ENCODE measurements at places on chromosomes 13 and 19.

GRCh38 chr13:24459234-24459633 lies 53.3 kb downstream of the PARP4 start:
- DNase-seq = no peak

DNA sequence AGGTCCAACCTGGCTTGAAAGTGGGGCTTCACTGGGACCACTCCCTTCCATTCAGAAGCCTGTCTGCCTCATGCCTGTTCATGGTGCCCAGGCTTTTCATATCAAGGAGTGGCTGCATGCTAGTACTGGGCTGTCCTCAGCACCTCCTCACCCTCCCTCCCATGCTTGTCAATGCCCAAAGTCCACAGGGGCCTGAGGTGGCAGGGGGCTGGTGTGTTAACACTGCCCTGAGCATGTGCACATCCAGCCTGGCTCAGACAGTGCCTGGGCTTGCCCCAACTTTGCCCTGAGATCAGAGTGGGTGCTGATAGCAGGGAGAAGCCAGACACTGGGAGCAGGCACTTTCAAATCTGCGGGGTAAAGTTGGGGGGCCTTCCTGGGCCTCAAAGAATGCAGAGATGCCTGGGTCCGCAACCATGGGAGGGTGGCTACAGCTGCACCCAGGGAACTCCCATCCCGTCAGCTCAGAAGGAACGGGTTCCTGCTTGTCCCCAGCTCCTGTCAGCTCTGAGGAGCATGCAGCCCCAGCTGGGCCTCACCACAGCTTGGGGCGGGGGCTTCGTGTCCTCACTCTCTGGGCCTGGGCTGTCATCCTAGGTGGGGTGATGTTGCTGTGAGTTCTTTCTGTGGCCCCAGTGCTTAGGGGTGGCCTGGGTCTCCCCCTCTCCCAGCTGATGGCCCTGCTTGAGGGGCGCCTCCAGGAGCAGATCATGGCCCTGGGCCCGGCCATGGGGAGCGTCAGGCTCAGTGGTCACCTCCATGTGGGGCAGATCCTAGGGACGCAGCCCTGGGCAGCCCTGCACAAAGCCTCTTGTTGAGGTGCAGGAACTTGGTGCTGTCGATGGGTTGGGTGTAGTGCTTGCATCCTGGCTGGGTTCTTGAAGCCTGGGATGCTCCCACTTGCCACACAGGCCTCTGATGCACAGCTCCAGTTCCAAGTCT lies 830.6 kb upstream of the SLITRK5 start:
- no peak for DNase-seq

DNA sequence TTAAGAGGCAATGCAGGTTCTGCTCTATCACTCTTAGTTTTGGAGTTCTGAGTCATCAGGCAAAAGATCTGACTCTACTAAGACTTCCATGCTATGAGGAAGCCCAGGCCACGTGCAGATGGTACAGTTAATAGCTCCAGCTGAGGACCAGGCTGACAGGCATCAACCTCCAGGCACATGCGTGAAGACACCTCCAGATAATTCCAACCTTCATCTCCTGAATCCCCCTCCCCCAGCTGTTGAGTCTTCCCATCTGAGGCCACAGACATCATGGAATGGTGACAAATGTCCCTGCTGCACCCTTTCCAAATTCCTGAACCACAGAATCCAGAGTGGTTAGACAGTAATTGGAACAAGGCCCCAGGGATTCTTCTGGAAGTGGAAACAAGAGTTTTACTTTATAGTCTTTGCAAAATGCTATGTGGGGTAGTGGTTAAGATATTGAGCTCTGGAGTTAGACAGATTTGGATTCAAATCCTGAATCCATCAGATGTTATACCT lies 183.8 kb downstream of the KLF5 start:
- no peak for DNase-seq

DNA sequence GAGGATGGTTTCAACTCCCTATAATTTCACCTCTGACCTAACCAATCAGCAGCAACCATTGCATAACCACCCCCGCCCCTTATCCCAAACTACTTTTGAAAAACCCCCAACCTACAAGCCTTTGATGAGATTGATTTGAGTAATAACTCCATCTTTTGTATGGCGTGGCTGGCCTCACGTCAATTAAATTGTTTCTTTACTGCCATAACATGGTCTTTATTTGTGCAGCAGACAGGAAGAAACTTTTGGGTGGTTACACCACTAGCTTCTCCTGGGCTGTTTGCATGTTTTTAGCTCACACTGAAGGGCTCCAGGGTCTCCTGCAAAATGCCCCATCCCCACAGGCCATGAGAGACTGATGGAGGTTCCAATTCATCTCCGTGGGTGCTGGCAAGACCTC lies 34.0 kb upstream of the PEG3 start:
- no peak for DNase-seq

- DNase-seq = peak; percentile 31
These were observed 1.2 kb downstream of the DAZAP1 start for GRCh38 chr19:1408300-1409203.

- DNase-seq = no peak
These were observed 41.0 kb downstream of the MLLT1 start for GRCh38 chr19:6238643-6239281.

DNA sequence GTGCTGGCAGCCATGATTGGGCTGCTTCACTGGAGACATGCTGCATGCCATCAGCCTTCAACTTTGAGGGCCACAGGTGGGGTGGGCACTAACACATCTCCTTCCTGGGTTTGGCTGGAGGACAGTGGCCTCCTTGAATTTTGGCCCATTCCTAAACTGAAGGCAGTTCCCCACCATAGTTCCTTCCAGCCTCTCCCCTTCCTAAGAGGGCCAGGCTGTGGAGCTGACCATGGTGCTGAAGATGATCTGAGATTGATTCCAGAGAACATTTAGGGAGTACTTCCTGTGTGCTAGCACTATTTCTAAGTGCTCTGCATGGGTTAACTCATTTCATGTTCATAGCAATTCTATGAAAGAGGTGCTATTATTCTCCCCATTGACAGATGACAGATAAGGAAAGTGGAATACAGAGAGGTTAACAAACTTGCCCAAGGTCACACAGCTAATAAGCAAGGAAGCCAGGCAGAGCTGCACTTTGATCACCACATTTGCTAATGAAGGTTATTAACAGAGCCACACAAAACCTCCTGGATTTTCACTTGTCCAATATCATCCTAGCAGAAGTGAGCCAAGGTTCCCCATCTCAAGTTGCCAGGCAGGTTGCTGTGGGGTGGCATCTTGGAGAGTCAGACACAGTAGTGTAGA lies 175.3 kb downstream of the ZIC5 start:
- no peak for DNase-seq

DNA sequence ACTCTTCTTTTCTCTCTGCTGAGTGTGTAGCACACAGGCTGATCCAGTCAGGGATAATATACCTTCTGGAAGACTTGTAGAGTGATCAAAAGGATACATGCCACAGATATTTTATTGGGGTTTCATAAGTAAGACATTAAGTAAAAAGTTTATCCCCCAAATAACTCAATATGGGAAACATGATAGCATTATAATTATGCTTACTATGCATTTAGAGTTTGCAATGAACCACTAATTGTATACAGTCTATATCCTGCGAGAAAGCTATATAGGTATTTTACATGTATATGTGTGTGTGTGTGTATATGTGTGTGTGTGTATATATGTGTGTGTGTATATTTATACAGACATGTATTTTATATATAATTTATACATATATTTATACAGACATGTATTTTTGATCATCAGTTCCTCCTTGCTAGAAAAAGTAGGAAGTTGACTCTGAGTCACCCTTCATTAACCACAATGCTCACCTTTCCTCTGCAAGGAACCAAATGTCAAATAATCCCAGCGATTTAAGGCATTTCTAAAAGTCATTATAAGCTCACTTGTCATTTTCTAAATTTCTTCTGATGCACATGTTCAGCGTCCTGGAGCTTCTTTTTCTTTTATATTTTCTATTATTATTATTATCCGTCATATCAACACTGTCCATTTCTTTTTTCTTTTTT lies 312.5 kb upstream of the OBI1 start:
- DNase-seq = no peak

DNA sequence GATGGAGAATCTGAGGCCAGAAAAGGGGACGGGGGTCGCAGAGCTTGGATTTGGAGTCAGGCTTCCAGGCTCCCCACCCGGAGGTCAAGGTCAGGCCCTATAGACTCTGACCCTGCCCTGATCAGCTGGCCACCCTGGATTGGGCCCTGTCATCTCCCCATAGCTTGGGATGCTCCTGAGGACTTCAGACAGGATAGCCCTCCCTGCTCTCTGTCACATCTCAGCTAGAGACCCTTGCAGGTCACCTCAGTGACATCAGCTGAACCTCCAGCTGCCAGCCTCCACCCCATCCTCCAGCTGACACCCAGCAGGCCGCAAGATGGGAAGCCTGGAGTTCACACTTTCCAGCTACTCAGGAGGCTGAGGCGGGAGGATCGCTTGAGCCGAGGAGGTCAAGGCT lies 2.8 kb upstream of the TPM4 start:
- no peak for DNase-seq

- DNase-seq = no peak
These were observed 2.2 kb downstream of the ZNF83 start for GRCh38 chr19:52635786-52636570.

GRCh38 chr13:103883164-103883563 lies 816.9 kb upstream of the SLC10A2 start:
- DNase-seq = no peak

DNA sequence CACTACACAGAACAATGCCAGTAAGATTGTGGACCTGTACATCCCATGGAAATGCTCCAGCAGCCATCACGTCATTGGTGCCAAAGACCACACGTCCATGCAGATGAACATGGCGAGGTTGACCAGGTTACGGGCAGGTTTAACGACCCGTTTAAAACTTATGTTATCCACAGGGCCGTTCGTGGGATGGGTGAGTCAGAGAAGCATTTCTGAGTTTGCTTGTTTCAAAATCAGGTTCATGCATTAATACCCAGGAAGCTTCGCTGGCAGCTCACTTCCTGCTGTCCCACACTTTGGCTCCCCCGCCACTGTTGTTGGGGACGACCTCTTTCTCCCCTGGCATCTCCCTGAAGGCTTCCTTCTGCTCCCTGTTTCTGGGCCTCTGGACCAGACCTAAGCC lies 194.1 kb downstream of the USP12 start:
- DNase-seq = no peak

- DNase-seq = no peak
These were observed 49.0 kb upstream of the ZNF780A start for GRCh38 chr19:40139533-40140287.

- no peak for DNase-seq
These were observed at the start of gene NLRP4 for GRCh38 chr19:55836340-55836739. NLRP4 (plus strand) TSS chr19:55836540; CDS start chr19:55852081, 15,541 bp downstream.

GRCh38 chr13:104416973-104417372 lies 1350.8 kb upstream of the SLC10A2 start:
- no peak for DNase-seq

GRCh38 chr19:56750658-56751057 lies 79.1 kb upstream of the ZNF835 start:
- no peak for DNase-seq

DNA sequence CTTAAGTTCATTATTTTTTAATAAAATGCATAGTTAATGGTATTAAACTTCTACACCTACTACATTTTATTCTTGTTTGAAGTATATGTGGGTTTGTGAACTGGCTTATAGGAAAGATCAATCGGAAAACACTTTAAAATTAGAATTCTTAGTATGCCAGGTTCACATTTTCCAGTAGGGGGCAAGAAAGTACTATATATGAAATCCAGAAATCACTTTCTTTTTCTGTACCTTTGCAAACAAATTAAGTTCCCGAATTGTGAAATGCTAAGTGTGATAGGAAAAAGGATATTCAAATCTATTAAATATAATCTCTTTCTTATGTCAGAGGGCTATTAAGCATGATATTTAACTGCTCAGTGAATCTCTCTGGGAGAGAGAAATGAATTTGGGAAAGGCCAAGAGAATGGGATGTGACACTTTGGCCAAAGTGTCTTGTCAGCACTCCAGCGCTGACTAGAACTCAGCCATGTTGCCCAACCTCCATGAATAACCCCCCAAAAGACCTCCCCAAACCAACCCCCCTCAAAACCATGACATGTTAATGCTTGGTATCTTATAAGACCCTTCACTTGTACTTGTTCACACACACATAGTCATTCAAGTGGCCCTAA lies 122.6 kb upstream of the SLC10A2 start:
- DNase-seq = no peak

GRCh38 chr19:11007962-11008532 lies 47.2 kb downstream of the SMARCA4 start:
- DNase-seq = no peak

- no peak for DNase-seq
These were observed 42.3 kb upstream of the GTF2F2 start for GRCh38 chr13:45078003-45078402.

GRCh38 chr13:93029536-93029935 lies 197.1 kb upstream of the GPC6 start:
- DNase-seq = no peak

GRCh38 chr13:97967948-97968347 lies 14.5 kb downstream of the IPO5 start:
- DNase-seq = no peak

GRCh38 chr13:30030141-30030750 lies 179.8 kb upstream of the UBL3 start:
- no peak for DNase-seq

DNA sequence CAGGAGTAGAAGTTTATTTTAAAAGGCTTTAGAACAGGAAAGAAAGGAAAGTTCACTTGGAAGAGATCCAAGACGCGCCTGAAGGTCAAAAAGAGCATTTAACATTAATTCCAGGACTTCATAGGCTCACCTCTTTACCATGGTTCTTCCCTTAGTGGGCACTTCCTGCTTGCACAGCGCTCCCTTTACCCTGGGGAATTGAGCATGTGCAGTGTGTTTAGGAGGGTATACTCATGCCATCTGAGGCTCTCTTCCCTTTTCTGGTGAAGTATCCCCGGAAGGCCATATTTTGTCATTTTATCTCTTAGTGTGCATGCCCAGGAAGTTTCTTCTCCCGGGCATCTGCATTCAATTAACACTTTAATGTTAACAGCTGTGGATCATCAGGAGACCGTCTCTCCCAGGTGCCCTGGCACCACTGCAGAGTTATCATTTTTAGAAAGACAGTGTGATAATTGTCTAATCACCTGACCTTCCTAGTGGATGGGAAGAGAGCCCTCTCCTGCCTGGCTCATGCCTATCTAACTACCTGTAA lies 66.1 kb upstream of the ABCC4 start:
- no peak for DNase-seq

- DNase-seq = no peak
These were observed 64.7 kb upstream of the STARD13 start for GRCh38 chr13:33349986-33350826.

Measured in stimulated activated CD8-positive, alpha-beta memory T cell treated with anti-CD3 and anti-CD28 coated beads, Interleukin-12 subunit alpha, Interleukin-12 subunit beta, amount 100 ng/mL, for 1 hour (primary cell).